ENCODE measurements at places on chromosomes 11 and 22. TPM values are rescaled to one million over a fixed set of nuclear protein-coding genes. Genes with fewer than 3 reads are reported as not detected.

DNA sequence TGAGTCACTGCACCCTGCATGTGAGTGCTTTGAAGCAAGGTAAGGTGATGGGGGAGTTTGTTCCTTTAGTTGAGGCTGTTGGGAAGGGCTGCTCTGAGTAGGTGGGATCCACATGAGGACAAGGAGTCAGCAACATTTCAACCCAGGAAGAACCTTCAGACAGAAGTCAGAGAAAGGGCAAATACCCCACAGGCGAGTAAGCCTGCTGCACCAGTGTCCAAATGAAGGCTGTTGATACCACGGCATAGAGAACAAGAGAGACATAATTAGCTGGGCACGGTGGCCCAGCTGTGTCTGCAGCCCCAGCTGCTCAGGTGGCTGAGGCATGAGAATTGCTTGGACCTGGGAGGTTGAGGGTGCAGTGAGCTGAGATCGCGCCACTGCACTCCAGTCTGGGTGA is 54.3 kb upstream of the CLMP start:
- no peak for DNase-seq

- DNase-seq, result no peak
Observed at GRCh38 chr11:75083217-75083605, 13.5 kb downstream of the OR2AT4 start.

DNA sequence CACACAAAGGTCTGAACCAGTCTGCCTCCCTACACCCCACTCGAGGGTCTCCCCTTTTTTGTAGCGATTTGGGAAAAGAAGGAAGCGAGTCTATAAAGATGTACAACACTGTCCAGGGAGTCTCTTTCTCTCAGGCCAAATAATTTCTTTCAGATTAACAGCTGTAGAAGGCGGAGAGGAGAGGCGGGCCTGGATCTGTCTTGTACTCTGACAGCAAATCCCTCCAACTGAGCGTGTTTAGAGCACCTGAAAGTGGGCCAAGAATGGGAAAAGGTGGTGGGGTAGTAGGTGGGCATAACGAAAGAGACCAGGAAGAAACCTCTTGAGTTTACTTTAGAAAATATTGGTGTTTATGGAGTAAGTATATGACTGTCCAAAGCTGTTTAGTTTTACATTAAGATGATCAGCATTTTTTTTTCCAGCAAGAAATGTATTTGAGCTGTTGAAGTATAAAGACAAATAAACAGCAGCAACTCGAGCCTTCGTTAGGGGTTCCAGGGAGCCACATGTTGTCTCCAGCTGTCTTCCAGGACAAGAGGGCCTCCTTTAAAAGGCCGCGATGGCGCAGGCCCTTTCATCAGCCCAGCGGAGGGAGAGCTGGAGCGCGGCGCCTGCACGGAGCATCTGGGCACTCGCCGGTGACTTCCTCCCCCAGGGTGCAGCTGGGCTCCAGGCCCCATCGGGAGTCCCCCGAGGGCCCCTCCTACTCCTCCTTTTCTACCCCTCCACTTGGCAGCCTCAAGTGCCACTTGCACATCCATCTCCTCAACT is 34.9 kb downstream of the SCUBE1 start:
- DNase-seq, result no peak

DNA sequence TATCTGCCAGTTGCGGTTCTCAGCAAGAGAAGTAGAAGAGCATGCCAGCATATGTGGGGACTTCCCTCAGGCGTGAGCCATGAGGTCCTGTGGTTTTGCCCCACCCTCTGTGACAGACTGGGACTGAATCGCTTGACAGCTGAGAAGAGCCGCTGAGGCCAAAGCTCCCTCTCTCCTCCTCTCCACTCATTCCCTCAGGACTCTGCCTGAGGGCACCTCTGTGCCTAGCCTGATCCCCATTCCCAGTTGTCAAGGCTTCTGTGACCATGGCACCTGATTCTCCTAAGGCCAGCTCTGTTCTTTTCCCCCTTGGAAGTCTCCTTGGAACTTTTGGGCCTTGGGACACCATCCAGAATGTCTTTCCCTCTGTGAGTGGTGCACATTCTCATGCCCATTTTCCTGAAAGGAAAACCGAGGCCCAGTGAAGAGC is 27.0 kb downstream of the ART5 start:
- no peak for DNase-seq

DNA sequence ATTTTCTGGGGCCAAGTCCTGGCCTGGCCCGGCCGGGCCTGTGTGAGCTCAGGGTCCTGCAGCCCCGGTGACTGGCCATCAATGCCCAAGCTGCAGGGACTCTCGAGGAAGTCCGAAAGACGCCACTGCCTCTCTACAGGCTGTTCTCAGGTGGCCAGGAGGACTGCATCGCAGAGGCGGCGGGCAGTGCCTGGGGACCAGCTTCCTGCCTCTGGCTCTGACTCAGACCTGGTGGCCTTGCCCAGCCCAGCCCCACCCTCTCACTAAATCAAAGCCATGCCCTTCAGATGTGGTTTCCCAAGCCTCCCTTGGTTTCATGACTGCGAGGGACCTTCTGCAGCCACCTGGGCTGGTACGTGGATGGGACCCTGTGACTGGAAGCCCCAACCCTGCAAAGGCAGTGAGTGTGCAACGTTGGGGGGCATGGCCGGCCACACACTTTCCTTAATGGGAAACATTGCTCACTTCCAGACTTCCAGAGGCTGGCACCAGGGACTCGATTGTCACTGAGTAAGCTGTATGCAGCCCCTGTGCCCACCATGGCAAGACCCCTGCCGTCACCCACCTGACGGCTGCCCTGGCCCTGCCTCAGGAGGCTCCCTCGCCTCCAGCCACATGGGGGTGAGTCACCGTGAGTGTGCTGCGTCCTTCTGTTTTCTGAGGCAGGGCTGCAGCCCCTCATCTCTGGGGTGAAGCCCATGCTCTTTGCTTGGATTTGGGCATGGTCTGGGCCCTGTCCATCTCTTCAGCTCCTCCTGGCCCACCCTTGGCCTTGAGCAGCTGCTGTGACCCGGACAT is 6.0 kb upstream of the FGF3 start:
- peak; percentile 62 for DNase-seq

DNA sequence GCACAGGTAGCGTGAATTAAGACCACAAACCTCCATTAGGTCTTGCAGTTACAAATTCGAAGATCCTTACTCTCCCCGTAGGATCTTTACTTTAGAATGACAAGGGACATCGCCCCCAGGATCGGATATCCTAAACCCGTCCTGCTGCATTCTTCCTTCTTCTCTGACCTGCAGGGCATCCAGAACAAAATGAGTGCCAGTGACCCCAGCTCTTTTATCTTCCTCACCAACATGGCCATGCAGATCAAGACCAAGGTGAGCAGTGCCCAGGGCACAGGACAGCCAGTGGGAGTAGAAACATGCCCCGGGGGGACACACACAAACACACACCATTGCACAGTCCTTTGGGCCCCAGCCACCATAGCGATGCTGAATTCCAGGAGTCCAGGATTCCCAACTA is 42.6 kb upstream of the MPEG1 start:
- DNase-seq, result no peak

DNA sequence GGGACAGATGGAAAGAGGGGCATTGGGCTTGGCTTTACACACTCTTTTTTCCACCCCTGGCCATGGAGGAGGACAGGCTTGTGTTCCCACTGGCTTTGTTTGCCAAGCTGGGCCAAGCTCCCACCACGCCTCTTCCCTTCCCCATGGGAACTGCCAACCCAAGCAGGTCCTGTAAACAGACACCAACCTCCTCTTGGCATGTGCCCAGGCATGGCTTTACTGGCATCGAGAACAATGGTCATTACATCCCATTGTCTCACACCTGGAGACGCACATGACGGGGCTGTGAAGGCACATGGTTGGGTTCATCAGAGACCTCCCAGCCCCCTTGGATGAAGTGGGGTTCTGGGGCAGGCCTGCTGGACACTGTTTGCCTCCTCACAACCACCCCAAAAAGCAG is 11.7 kb downstream of the SEC14L3 start:
- DNase-seq, result no peak

GRCh38 chr11:73404048-73404447 is 27.8 kb downstream of the RELT start:
- peak; percentile 48 for DNase-seq

GRCh38 chr11:78907636-78908035 is 333.0 kb upstream of the NARS2 start:
- no peak for DNase-seq

The GAB4 gene
- total RNA-seq, result not detected

The RIMBP3C gene
- total RNA-seq, result 0.22 TPM

The ZP1 gene
- not detected for total RNA-seq

The SLC37A4 gene
- total RNA-seq, result 23.3 TPM

The KCNJ5 gene
- 0.14 TPM for total RNA-seq

All from mucosa of descending colon (tissue), 3 donors.